ENCODE measurements at places on chromosomes 7 and 10. TPM values are rescaled to one million over a fixed set of nuclear protein-coding genes. Genes with fewer than 3 reads are reported as not detected.

The GPRIN2 gene
- 37.6 TPM for total RNA-seq

The RADIL gene
- total RNA-seq = 2.8 TPM

The SMKR1 gene
- total RNA-seq = 11.8 TPM

The TUBAL3 gene
- 0.57 TPM for total RNA-seq

The COPG2 gene
- total RNA-seq = 16.3 TPM

The SPDYE17 gene
- not detected for total RNA-seq

The DNAJB9 gene
- 10.9 TPM for total RNA-seq

The LEP gene
- not detected for total RNA-seq

The OR2A5 gene
- total RNA-seq = not detected

The CPA4 gene
- 5.2 TPM for total RNA-seq

The CCDC172 gene
- total RNA-seq = not detected

The CALHM3 gene
- 0.60 TPM for total RNA-seq

The PDK4 gene
- total RNA-seq = 9.1 TPM

The FAM180A gene
- not detected for total RNA-seq

The ITPRID1 gene
- not detected for total RNA-seq

The ASIC3 gene
- total RNA-seq = 4.3 TPM

The CNNM1 gene
- total RNA-seq = 22.7 TPM

The FOXP2 gene
- not detected for total RNA-seq

All from A549 treated with CORT108297 at 1 μM for 4 hours (cell line).